GF-D8 (cell line): ENCODE measurements at places on chromosomes 6 and 20.

DNA sequence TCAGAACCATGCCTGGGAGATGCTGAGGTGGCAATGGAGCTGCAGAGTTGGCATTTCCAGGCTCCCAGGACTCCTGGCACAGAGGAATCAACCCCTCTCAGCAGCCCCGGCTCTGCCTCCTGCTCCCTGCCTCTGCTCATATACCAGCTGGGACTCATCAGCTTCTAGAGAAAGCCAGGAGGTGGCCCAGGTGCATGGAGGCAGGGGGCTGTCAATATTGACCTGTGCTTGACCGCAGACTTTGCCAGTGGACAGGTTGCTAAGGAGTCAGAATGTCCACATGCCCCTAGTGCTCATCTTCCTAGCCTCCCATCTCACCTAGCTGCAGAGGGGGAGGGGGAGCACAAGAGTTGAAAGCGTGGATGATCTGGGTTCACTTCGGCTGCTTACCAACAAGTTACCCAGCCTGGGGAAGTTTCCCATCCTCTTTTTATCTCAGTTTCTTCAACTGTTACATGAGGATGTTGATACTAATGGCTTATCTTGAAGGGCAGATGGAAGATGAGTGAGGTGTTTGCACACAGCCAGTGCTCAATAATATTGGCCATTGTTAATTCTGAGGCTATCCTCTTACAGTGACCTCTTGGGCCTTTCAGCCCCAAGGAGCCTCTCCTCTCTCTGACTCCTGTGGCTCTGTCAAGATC lies 9.2 kb upstream of the SCRT2 start:
- no peak for DNase-seq

- no peak for DNase-seq
Observed at GRCh38 chr6:141316236-141316635, 816.5 kb upstream of the GJE1 start.

DNA sequence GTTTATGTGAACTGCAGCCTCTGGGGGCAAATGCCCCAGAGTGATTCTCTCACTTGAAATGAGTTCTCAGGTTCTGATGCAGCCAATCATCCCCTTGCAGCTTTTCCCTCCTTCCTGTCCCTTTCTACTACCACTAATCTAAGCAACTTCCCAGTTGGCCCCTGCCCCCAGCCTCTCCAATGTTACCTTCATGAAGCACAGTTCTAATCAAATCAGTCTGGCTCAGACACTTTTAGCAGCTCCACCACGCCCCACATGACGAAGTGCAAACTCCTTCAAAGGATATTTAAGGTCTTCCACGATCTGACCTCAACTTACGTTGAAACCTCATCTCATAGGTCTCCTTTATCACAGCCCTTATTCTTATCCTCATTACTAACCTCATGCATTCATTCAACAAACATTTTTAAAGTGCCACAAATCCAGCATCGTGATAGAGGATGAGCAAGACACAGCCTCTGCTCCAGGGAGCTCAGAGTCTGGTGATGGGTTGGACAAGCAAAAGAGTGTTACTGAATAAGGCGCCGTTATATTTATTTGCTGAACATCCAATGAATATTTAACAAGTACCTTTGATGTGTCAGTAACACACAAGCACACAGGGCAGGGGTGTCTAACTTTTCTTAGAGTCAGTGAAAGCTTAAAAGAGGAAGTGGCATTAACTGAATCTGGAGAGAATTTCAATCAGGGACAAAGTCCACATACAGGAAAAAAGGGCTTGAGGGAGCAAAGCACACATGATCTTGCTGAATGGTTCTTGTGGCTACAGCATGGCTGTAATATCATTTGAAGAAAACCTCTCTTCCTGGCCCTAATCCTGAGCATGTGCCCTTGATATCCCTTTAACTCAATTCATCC lies 20.4 kb upstream of the DTNBP1 start:
- DNase-seq: peak; percentile 61

DNA sequence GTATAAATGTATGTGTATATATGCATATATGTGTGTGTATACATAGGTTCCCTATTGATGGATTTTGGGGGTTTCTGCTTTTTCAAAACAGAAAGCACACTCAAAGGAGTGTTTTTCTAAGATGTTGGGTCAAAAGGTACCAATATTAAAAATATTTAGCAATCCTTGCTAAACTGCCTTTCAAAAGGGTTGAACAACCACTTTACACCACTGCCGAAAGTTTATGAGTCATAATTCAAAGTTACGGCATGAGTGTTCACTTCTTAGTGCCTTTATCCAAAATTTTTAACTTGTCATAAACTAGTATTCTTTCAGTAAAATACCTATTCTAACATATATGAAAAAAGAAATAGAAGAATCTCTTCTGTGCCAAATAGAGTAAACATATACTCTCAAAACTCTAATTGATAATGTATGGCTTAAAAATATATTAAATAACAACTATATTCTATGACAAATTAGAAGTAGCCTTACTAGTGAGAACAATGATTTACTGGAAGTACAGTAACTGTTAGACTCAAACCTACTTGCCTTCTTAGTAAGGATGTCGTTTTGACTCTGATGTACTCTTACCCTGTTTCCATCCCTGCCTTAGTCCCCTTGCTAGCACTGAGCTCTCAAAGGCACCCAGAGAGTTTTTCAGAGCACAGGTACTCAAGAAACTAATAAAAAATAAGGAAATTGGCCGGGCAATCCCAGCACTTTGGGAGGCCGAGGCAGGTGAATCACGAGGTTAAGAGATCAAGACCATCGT lies 136.1 kb downstream of the INSM1 start:
- no peak for DNase-seq

- DNase-seq: no peak
Observed at GRCh38 chr6:107670792-107671199, 153.3 kb downstream of the SCML4 start.

DNA sequence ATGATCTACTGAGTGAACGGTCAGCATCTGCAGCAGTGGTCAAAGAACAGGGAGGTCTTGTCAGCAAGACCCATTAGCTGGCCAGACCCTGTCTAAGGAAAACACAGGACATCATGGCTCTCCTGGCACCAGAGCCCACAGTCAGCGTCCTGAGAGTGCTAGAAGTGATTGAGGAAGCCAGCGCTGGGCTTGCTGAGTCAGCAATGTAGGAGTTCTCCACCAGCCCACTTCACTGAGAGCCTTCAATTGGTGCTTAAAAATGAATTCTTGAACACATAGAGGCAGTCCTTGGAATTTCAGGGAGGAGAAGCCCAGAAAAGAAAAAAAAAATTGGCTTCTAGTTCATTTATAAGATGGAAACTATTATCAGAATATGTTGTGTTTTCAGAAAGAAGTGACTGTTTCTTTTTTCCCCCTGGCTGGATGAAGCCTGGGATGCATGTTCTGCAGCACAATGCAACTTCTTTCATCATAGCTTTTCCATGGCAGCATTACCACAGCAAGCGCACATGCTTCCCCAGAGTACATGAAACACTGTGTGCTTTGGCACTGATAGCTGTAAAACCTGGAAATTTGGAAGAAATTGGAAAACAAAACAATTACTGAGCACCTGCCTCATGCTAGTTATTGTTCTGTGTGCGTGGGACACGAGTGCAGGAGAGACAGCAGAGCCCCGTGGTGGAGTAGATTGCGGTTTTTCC lies 899.9 kb downstream of the C6orf118 start:
- DNase-seq: no peak

DNA sequence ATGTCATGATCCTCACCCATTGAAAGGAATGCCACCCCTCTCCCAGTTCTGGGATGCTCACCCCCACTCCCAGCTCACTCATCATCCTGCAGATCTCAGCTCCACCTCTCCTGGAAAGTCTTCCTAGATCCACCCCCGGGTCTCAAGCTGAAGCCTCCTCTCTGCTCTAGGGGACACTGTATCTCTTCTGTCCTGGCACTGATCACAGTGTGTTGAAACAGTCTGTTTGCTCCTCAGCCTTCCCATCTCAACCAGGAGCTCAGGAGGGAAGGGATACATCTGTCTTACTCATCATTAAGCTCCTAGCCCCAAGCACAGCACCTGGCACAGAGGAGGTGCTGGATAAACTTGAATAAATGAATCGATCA lies 80.1 kb downstream of the MRPL14 start:
- DNase-seq: no peak

DNA sequence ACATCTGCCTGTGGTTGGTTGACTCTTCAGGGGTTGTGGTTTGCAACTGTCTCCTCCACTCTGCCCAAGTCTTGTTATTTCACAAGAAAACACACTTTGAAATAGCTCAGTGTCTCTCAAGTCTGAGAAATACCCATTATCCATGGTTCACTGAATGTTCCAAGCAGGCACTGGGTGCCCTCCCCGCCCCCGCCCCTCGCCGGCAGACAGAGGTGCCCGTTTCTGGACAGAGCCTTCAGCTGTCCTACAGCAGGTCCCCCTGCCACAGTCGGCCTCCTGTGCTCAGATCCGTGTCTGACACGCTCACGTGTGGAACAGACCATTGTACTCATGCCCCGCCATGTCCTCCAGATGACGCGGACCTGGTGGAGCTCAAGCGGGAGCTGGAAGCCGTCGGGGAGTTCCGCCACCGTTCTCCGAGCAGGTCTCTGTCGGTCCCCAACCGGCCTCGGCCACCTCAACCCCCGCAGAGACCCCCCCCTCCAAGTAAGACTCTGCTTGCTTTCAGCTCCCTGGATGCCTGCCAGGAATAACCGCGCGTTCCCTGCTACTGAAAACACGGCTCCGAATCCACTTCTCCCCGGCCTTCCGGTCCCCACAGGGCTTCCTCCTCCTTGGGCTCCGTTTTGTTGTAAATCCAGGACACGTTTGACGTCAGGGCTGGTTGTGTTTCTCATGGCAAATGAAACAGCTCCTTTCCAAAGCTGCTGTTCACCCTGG lies 81.4 kb downstream of the SERAC1 start:
- DNase-seq: peak; percentile 95

- DNase-seq: no peak
Observed at GRCh38 chr6:64186592-64186991, 551.0 kb downstream of the PHF3 start.

DNA sequence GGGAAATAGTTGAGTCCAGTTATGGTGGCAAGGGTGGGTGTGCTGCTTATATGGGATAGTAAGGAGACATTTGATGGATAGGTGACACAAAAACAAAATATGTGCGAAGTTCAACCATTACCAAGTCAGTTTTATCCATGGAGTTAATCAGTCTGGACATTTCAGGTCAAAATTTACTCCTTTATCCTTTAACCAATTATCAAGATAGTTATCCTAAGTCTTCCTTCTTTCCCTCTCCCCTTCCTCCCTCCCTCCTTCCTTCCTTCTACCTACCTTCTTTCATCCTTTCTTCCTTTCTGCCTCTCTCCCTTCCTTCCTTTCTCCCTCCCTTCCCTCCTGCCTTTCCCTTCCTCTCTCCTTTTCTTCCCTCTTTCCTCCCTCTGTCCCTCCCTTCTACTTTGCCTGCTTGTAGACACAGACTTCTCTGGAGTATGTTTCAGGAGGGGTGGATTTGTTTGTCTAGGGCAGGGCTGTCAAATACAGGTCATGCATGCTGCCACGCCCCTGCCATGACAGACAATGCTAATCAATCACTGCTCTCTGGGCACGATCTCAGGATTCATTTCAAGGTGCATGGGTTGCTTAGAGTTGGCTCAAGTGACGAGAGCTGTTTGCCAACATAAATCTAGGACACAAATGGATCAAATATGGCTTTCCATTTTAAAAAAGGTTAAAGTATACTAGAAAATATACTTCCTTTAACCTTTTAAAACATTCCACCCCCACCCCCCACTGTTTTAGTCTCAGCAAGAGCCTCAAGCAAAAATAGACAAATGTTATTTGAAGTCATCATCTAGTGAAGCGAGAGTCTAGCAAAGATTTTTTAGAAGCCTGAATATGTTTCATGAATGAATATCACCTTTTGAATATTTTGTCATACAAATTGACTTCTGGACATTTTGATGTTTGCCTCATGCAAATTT lies 281.6 kb upstream of the CITED2 start:
- DNase-seq: no peak
